Activated CD4-positive, alpha-beta T cell treated with anti-CD3 and anti-CD28 coated beads, Interleukin-2, amount 10 ng/mL, durations not matched to agents 7 days and 5 days (primary cell): ENCODE measurements at places on chromosomes 7 and 10. TPM values are rescaled to one million over a fixed set of nuclear protein-coding genes. Genes with fewer than 3 reads are reported as not detected.

DNA sequence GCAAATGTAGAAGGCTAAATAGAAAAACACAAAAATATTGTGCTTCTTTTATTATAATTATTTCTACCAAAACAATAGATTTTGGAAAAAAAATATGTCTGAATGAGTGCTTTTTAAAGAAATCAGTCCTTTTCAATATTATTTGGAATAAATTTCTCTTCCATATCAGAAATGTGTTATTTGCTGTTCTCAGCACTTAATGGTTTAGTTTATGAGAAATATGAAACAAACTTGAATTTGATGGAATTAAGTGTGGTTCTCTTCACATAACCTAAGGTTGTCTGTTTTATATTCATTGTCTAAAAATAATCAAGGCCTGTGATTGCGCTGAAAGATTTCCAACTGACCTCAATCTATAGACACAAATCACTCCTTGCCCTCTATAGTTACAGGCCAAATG is 203.0 kb downstream of the COBL start:
- H3K4me3 ChIP-seq: no peak overlapping the region
- DNase-seq: no peak
- H3K27me3 ChIP-seq: peaks cover 2% of the 10 kb centered on the region
- no peaks in the 10 kb centered on the region for H3K4me1 ChIP-seq
- no peak overlapping the region for H3K27ac ChIP-seq
- H3K36me3 ChIP-seq: no peaks in the 10 kb centered on the region

GRCh38 chr10:114631666-114632417 is 26.2 kb downstream of the ABLIM1 start:
- peak; percentile 8 for DNase-seq
- H3K4me3 ChIP-seq: peak overlapping the region; percentile 67
- H3K36me3 ChIP-seq: no peaks in the 10 kb centered on the region
- peaks cover 53% of the 10 kb centered on the region for H3K27me3 ChIP-seq

Gene GHRHR
- not detected for total RNA-seq

Gene VWC2
- not detected for total RNA-seq

DNA sequence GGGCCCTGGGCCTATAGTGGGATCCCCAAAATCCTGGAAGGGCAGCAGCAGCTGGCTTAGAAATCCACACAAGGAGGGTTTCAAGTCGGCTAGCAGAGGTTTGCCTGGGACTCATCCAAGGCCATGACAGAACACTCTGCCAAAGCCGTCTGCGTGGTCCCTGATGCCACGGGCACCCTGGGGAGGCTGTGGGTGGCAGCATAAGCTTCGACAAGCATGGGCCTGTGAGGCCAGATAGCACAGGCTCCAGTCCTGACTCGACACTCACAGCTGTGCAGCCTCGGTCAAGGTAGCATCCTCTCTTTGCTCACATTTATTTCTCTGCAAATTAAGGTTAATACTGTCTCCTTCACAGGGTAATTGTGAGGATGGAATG is 138.3 kb downstream of the JCAD start:
- no peak overlapping the region for H3K4me3 ChIP-seq
- H3K27me3 ChIP-seq: peaks cover 7% of the 10 kb centered on the region
- H3K27ac ChIP-seq: no peak overlapping the region
- H3K4me1 ChIP-seq: no peaks in the 10 kb centered on the region
- no peaks in the 10 kb centered on the region for H3K36me3 ChIP-seq

GRCh38 chr7:81111358-81111757 is 192.5 kb upstream of the SEMA3C start:
- H3K27me3 ChIP-seq: no peaks in the 10 kb centered on the region
- no peaks in the 10 kb centered on the region for H3K36me3 ChIP-seq
- no peak overlapping the region for H3K27ac ChIP-seq
- H3K4me3 ChIP-seq: no peak overlapping the region
- no peak for DNase-seq
- H3K4me1 ChIP-seq: no peaks in the 10 kb centered on the region

DNA sequence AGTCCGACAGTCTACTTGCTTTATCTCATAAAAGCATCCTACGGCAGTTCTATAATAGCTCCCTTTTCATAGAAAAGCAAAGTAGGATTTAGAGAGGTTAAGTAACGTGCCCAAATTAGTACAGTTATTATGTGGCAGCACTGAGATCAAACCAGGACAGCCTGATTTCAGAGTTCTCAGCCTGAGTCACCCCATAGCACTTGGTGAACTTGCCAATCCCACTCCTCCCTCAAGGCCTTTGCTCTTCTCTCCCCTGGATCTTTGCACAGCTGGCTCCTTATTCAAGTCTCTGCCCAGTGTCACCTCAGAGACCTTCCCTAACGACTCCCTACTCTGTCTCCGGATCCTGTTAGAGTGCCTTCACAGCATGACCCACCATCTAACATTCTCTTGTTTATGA is 438.0 kb upstream of the NFE2L3 start:
- DNase-seq: no peak
- no peak overlapping the region for H3K27ac ChIP-seq
- H3K27me3 ChIP-seq: peaks cover 3% of the 10 kb centered on the region
- H3K4me1 ChIP-seq: no peaks in the 10 kb centered on the region
- H3K4me3 ChIP-seq: no peak overlapping the region

GRCh38 chr10:32149252-32149955 is 93.2 kb upstream of the KIF5B start:
- peak; percentile 18 for DNase-seq
- H3K4me3 ChIP-seq: no peak overlapping the region
- H3K27me3 ChIP-seq: no peaks in the 10 kb centered on the region
- peaks cover 41% of the 10 kb centered on the region for H3K4me1 ChIP-seq

GRCh38 chr10:84135836-84136235 is 3.5 kb upstream of the GHITM start:
- H3K27ac ChIP-seq: no peak overlapping the region
- no peak overlapping the region for H3K4me3 ChIP-seq
- H3K27me3 ChIP-seq: peaks cover 5% of the 10 kb centered on the region
- H3K4me1 ChIP-seq: peaks cover 17% of the 10 kb centered on the region
- no peak for DNase-seq

Gene PTPRE
- total RNA-seq: 25.6 TPM

DNA sequence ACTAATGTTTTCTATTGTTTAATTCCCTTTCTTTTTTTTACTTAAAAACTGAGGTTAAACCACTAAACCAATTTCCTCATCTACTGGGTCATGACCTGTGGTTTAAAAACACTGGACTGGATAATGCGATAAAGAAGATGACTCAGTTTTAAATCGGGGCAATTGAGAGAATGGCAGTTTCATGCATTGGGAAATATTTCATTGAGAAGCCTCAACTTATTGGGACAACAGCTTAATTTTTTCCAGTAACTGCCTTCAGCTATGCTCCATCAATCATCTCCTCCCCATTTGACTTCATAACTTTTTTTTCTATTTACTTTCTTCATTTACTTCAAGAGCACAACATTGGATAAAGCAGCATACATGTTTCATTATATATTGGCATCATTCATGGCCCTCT is 61.8 kb upstream of the MET start:
- H3K4me1 ChIP-seq: no peaks in the 10 kb centered on the region
- peaks cover 16% of the 10 kb centered on the region for H3K27me3 ChIP-seq
- no peak overlapping the region for H3K4me3 ChIP-seq
- H3K36me3 ChIP-seq: no peaks in the 10 kb centered on the region

GRCh38 chr7:356087-356486 is 66.1 kb downstream of the FOXL3 start:
- no peak for DNase-seq
- no peak overlapping the region for H3K27ac ChIP-seq
- H3K4me3 ChIP-seq: no peak overlapping the region
- peaks cover 24% of the 10 kb centered on the region for H3K4me1 ChIP-seq
- peaks cover 4% of the 10 kb centered on the region for H3K36me3 ChIP-seq

DNA sequence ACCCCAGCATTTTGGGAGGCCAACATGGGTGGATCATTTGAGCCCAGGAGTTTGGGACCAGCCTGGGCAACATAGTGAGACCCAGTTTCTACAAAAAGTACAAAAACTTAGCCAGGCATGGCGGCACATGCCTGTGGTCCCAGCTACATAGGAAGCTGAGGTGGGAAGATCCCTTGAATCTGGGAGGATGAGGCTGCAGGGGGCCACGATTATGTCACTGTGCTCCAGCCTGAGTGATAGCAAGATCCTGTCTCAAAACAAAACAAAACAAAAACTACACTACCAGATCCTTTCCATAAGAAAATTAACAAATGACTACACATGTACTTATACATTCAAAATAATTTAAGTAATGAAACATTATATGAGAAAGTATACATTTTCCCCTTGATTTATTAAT is 116.4 kb upstream of the KLF6 start:
- H3K27me3 ChIP-seq: no peaks in the 10 kb centered on the region
- H3K4me3 ChIP-seq: no peak overlapping the region
- H3K27ac ChIP-seq: peak overlapping the region; percentile 13

Gene HTR5A
- not detected for total RNA-seq

- no peak overlapping the region for H3K4me3 ChIP-seq
- H3K36me3 ChIP-seq: no peaks in the 10 kb centered on the region
- H3K27me3 ChIP-seq: no peaks in the 10 kb centered on the region
These were observed 413.6 kb upstream of the PCDH15 start for GRCh38 chr10:55214608-55215007.

- peaks cover 5% of the 10 kb centered on the region for H3K27me3 ChIP-seq
- no peaks in the 10 kb centered on the region for H3K4me1 ChIP-seq
- H3K4me3 ChIP-seq: no peak overlapping the region
- H3K27ac ChIP-seq: no peak overlapping the region
- H3K36me3 ChIP-seq: no peaks in the 10 kb centered on the region
These were observed 97.1 kb downstream of the GNAI1 start for GRCh38 chr7:80231707-80232106.

DNA sequence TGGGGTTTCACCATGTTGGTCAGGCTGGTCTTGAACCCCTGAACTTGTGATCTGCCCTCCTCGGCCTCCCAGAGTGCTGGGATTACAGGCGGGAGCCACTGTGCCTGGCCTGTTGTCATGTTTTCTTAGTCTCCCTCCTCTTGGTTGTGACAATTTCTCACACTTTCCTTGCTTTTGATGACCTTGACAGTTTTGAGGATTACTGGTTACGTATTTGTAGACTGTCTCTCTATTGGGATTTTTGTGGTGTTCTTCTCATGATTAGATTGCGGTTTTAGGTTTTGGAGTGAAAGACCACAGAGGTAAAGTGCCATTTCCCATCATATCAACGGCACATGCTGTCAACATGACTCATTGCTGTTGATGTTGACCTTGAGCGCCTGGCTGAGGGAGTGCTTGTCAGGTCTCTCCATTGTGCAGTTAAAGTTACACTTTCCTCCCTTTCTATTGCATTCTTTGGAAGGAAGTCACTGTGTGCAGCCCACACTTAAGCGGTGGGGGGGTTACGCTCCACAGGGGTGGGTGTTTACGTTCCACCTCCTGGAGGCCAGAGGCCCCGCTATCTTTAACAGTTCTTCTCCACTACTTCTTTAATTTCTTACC is 10.8 kb downstream of the NEURL1 start:
- peaks cover 20% of the 10 kb centered on the region for H3K4me1 ChIP-seq
- no peak overlapping the region for H3K4me3 ChIP-seq
- DNase-seq: peak; percentile 53
- no peak overlapping the region for H3K27ac ChIP-seq

GRCh38 chr10:1499359-1499957 is 237.9 kb downstream of the ADARB2 start:
- H3K36me3 ChIP-seq: no peaks in the 10 kb centered on the region
- no peak overlapping the region for H3K27ac ChIP-seq
- no peaks in the 10 kb centered on the region for H3K4me1 ChIP-seq
- no peak for DNase-seq
- H3K27me3 ChIP-seq: no peaks in the 10 kb centered on the region

Gene TMEM72
- not detected for total RNA-seq

DNA sequence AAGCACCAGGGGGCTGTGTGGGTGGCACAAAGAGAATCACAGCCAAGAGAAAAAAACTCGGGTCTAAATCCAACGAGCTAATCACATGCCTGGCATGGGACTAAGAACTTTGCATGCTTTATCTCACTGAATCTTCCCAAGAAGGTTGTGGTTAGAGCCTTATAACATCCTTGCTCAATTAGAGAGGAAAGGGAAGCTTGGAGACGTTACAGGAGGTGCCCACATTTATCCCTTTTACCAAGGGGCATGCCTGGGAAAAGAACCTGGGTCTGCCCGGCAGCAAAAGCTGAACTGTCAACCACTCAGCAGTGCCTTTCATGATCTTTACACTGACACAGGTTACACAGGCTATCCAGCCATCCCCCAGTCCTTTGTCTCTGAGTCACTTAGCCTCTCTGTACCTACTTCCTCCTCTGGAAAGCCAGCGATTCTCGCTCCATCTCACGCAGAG is 190.1 kb downstream of the PRPF18 start:
- H3K27ac ChIP-seq: no peak overlapping the region
- H3K4me1 ChIP-seq: no peaks in the 10 kb centered on the region
- peaks cover 6% of the 10 kb centered on the region for H3K27me3 ChIP-seq
- no peak overlapping the region for H3K4me3 ChIP-seq
- H3K36me3 ChIP-seq: no peaks in the 10 kb centered on the region

Gene WDR86
- total RNA-seq: 0.77 TPM

GRCh38 chr7:131231381-131232220 is 96.1 kb upstream of the MKLN1 start:
- no peaks in the 10 kb centered on the region for H3K36me3 ChIP-seq
- no peaks in the 10 kb centered on the region for H3K27me3 ChIP-seq
- H3K4me1 ChIP-seq: peaks cover 61% of the 10 kb centered on the region
- peak; percentile 67 for DNase-seq
- H3K27ac ChIP-seq: peak overlapping the region; percentile 91
- H3K4me3 ChIP-seq: peak overlapping the region; percentile 64

DNA sequence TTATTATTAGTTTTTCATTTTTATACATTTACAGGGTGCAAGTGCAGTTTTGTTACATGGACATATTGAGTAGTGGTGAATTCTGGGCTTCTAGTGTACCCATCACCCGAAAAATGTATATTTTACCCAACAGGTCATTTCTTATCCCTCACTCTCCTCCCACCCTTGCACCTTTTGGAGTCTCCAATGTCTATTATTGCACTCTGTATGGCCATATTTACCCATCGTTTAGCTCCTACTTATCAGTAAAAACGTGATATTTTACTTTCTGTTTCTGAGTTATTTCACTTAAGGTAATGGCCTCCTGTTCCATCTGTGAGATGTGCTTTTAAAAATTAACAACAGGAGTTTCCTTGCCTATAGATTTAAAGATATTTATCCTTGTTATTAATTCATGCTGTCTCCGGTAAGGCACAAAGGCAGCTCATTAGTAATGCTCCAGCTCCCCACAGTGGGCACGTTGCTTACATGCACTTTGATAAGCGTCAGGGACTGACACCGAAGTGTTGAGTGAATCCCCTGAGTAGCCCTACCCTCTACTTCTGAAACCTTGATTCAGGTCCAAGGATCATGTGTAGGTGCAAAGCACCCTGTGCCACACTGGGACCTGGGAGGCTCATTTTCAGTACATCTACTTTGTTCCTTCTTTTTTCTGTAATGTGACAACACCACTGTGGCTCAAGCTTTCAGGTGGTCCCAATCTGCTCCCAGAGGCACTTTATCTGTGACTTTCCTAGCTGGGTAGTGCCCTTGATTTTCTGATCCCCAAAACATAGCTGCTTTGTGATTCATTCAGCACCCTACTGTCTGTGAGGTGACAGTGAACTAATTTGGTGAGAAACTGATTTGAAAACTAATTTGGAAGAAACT is 27.3 kb downstream of the HYAL4 start:
- peaks cover 3% of the 10 kb centered on the region for H3K27me3 ChIP-seq
- peak; percentile 40 for DNase-seq
- no peak overlapping the region for H3K27ac ChIP-seq
- no peaks in the 10 kb centered on the region for H3K4me1 ChIP-seq
